ENCODE measurements at places on chromosomes 3 and 15.

DNA sequence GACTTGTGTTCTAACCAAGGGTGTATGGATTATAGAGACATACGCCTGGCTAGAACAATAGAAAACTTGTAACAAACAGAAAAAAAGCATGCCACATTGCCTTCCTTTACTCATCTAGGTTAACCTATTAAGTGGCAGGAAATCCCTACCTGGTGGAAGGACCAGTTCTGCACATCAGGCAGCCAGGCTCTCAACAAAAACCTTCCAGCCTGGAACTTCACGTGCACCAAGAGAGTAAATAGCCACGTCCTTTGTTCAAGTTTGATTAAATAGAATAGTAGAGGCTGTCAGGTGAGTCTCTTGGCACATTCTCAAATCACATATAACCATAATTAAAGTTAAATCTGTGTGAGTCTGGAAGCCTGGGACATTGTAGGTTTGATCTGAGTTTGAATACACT is 85.0 kb upstream of the DPH6 start:
- no peak for DNase-seq

GRCh38 chr3:74648107-74648506 is 33.6 kb upstream of the CNTN3 start:
- DNase-seq: no peak

DNA sequence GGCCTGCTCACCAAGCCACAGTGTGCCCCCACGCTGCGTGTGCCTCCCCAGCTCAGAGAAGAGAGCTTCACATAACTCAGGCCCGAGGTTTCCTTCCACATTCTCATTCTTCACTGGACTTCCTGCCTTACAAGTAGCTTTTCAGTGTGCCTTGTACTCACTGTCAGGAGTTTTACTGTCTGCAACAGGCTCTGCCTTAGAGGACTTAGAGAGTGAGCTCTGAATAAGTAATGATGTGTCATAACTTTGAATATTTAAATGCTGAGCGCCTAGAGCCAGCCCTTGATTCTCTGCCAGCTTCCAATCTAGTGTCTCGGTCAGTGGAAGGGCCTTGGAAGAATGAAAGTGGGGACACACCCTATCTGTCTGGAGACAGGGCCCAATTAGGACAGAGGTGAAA is 41.8 kb downstream of the ITGB5 start:
- no peak for DNase-seq

- DNase-seq: no peak
Measured at GRCh38 chr3:128188956-128189355, 35.7 kb downstream of the EEFSEC start.

GRCh38 chr15:75673426-75674235 is 25.9 kb downstream of the SNX33 start:
- DNase-seq: no peak

- no peak for DNase-seq
Measured at GRCh38 chr15:61153291-61153690, 75.8 kb downstream of the RORA start.

Data from activated T-cell treated with anti-CD3 and anti-CD28 coated beads for 1 hour (primary cell).